ENCODE measurements at places on chromosomes 16 and 17.

DNA sequence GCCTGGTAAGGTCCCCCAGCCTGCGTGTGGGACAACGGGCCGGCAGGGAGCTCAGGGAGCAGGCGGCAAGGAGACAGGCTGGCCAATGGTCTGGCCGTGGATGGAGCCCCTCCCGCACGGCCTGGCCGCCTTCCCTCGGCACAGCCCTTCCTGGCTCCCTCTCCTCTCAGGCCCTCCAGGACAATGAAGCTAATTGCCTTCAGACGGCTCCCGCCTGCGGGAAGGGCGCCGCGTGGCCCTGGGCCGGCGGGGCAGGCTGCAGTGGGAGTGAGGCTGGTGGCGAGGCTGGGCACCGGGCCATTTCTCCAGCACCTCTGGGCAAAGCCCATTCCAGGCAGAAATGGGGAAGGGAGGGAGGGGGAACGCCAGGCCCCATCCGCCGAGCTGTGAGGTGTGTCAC is 50.9 kb downstream of the ENGASE start:
- no peak for DNase-seq

DNA sequence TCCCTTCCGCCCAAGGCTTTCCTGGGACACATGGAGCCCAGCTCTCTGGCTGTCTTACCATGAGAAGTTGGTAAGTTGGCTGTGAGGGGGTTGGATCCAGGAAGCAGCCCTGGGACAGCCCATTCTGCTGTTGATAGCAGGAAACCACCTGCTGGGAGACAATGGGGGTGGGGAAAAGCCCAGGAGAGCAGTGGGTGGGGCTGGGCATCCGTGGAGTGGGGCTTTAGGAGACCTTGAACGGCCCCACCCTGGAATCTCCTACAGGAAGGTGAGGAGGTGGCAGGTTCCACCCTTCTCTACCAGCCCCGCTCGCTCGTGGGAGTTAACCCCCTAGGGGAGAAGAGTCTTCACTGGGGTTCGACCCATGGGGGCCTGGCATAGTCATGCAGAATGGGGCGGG is 5.8 kb downstream of the TMEM92 start:
- DNase-seq, result no peak

DNA sequence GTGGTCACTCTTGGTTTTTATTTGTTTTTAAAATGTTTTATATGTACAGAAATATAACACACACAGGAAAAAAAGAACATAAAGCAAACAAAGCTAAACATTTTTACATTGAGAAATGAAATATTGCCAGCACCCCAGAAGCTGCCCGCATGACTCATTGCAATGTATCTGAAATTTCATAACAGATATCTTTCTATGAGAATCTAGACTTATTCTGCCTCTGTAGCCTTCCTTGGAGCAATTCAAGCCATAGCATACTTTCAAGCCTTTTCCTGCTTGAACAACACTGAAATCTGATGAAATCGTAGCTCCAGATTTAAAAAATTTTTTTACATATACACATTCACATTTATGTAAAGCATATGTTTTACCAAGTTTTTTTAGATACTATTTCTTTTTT is 86.9 kb downstream of the RBBP6 start:
- no peak for DNase-seq

DNA sequence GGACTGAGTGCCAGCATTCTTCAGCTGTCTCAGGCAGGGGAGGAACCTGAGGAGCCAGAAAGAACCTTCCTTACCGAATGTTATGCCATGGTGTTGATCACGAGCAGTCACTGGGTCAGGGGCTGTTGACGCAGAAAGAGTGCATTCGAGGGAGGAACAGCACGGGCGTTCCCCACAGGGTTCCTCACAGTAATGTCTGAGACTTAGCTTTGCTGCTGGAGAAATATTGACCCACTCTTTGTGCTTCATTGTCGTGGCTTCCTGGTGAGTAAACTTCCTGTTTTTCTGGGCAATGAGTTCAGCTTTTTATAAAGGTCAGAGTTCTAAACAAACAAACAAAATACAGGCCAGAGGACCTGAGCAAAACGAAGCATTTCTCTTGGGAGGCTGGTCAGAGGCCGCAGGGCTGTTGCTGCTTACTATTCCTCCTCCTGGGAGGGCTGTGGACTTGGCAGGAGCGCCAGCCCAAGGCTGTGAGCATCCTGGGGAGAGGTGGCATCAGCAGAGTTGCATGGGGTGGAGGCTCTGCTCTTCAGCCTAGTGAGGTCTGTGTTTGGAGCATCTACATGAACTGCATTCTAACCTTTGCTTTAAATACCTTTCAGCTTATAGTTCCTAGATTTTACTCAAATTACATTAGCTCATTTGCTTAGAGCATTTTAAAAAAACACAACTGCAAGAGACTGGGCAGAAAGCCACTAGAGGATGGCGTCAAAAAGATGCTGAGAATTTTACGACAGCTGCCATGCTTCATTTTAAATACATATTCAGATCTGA is 143.1 kb upstream of the CACNG5 start:
- DNase-seq, result no peak

DNA sequence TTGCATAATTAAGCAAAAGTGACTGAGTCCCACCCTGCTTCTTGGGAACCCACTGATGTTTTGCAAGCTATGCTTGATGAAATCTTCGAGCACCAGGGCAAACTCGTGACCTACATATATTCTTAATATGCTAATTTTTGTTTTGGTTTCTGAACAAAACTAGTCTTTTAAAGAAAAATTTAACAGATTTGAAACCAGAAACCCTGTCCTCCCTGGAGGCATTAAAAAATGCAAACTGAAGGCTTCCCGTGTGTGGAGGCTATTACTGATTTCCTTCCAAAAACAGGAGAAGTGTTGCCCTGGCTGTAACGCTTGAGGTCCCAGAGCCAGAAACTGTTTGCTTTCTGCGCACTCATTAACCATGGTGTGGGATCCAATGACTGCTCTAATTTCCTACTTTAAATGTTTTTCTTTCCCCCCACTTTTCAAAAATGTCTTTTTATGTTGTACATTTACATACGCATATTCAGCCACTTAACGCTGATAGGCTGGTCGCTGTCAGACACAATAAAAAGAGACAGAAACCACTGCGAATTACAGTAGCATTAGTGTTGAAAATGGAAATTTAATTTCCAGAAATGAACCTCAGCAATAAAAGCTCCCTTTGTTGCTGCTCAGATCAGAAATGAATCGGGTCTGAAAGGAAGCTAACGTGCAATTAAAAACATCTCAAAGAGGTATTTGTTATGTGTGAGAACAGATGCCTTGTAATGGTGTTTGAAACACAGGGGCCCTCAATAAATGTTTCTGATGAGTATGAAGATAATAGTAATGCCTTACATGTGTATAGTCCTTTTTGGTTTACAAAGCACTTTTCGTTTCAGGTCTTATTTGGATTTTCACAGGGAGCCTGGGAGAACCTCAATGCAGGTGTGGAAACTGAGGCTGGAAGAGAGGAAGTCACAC is 39.9 kb upstream of the IRX6 start:
- no peak for DNase-seq

DNA sequence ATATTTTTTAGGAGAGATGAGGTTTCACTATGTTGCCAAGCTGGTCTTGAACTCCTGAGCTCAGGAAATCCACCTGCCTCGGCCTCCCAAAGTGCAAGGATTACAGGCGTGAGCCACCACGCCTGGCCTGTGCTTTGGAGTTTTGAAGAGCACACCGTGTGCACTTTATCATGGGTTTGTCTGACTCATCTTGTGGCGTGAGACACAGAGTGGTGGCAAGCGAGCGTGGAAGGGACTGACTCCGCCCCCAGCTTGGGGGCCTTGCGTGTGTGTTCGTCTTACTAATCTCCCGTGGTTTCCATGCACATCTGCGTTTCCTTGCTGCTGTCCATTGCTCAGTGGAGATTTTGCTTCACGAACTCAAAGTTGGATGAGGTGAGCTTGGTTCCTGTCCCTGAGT is 22.9 kb downstream of the CRAMP1 start:
- no peak for DNase-seq

DNA sequence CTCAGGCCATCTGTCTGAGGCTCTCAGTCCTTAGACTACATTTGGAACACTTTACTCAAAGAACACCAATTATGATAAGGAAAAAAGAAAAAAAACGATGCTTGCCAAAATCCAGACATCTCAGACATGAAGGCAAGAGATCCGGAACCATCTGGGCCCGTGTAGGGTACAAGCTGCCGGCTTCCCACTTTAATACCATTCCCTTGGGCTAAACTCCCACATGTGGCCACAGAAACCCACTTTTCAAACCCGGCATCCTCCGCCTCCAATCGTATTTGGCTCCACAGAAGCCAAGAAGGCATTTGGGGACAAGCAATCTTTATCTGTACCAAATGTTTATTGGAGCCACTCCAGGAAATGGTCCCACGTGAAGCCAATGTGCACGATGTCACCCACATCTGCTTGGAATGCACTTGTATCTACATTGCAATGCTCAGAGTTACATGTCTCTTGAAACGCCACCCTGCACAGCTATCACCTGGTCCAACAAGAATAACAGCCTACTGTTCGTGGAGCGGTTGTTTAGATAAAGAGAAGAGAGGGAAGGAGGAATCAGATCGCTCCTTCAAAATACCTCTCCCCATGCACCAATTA is 33.5 kb downstream of the XYLT1 start:
- no peak for DNase-seq
